ENCODE measurements at places on chromosomes 12 and 14.

GRCh38 chr12:93757792-93758694 lies 80.9 kb downstream of the CRADD start:
- DNase-seq = no peak

DNA sequence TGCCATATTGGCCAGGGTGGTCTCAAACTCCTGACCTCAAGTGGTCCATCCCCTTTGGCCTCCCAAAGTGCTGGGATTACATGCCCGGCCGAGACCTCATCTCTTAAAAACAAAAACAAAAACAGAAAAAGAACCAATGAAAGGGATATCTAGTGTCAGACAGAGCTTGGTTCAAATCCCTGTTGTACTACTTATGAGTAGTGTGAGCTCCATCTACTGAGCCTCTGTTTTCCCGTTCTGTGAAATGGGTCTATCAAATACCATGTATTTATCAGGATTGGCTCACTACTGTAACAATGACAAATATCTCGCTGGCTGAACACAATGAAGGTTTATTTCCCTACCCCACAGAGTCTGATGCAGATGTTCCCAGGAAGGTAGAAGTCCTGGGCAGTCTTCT lies 36.9 kb upstream of the HNF1A start:
- DNase-seq = no peak

DNA sequence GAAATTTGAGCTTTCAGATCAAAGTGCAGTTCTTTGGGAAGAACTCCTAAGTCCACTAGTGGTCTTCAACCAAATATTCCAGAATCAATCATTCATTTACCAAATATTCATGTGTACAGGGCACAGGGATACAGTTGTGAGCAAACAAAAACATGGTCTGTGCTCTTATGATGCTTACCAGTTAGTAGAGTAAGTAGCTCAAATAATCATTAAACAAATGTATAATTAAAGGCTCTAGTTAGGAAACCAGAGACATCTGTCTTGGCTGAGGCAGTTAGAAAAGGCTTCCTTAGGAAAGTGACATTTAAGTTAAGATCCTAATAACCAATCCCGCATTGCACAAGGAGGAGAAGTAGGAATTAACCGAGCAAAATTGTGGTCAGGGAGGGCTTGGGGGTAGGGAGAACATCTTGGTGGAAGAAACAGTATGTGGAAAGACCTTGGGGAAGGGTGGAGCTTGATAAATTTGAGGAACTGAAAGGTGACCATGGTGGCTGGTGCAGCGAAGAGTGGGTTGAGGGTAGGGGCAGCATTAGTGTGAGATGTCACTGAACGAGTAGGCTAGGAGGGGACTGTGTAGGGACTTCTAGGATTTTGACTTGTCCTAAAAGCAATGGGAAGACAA lies 40.0 kb downstream of the PEBP1 start:
- no peak for DNase-seq

DNA sequence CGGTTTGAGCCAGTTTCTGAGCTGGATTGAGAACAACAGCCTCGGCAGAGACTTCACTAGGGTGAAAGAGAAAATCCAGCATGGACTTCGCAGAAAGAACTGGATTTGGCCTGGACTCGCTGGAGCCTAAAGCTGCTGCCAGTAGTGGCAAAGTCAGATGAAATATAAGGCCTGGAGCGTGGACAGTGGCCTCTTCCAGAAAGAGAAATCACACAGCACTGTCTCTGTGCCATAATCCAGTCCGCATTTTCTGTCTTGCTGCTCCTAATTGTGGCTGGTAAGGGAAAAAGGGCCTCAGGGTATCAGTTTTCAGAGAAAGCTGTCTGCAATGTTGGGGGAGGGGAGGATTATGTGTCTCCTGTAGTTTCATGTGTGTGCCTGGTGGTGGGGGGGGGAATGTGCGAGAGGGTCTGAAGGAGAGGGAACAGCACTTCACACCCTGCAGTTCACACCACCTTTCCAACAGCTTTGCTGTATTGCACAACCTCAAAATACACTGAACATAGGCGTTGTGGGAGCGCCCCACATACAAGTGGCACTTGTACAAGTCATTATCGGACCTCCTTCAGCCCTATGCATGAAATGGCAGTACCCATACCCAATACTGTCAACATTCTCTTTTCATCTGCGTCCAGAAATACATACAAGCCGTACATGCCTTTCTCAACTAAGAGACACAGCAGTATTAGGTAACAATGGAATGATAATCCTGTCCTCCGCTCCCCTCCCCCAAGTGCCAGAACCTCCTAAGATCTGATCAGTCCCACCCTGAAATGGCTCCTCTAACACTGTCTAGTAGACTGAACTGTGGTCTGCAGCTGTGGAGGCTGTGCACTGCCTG lies 107.5 kb upstream of the ATF7IP start:
- peak; percentile 97 for DNase-seq

DNA sequence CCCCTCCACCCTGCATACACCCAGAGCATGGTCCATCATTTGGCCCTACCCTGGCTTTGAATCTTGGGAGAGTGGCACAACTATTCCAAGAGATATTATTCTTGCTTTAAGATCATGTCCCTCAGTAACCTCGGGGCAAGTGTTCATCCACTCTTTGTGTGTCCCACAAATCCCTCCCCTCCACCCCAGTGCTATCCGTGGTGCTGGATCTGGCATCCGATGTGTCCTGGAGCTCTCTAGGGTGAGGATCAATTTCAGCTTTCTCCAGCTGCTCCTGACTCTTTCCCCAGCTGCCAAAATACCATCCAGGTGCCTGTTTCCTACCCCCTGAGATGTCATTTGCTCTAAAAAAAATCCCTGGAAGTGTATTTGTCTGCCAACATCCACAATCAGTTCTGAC lies 64.8 kb upstream of the CMKLR1 start:
- DNase-seq = no peak

- no peak for DNase-seq
Observed at GRCh38 chr12:89796798-89797382, 88.3 kb upstream of the ATP2B1 start.

GRCh38 chr12:49957570-49957967 lies 4.1 kb upstream of the AQP5 start:
- no peak for DNase-seq

DNA sequence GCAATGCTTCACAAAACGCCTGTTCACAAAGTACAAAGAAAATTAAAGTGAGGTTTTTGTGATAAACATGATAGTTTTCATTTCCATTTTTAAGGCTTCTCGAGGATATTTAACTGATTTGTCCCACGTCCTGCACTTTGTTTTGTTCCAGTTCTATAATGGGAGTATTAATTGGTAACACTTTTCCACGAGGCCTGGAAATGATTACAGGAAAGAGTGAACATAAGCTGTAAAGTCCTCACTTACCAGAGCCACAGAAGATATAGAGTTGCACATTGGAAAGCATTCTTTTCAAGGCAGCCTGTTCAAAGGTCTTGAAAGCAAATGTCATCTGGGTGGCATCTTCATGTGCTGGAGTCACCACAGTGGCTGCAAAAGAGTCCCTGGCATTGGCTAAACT lies 1236.6 kb downstream of the BCL11B start:
- DNase-seq = no peak

DNA sequence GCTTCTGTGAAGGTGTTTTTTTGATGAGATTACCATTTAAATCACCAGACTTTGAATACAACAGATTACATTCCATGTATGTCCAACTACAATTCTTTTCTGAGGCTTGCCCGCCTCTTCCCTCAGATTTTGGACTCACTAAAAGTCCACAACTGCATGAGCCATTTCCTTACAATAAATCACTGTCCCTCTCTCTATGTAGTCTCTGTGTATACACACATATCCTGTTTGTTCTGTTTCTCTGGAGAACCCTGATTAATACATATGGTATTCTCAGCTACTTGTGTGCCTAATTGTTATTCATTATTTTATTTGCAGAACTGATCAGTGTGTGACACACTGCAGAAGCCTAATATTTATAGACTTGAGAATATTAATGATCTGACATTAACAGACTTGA lies 2.4 kb upstream of the MIPOL1 start:
- no peak for DNase-seq

DNA sequence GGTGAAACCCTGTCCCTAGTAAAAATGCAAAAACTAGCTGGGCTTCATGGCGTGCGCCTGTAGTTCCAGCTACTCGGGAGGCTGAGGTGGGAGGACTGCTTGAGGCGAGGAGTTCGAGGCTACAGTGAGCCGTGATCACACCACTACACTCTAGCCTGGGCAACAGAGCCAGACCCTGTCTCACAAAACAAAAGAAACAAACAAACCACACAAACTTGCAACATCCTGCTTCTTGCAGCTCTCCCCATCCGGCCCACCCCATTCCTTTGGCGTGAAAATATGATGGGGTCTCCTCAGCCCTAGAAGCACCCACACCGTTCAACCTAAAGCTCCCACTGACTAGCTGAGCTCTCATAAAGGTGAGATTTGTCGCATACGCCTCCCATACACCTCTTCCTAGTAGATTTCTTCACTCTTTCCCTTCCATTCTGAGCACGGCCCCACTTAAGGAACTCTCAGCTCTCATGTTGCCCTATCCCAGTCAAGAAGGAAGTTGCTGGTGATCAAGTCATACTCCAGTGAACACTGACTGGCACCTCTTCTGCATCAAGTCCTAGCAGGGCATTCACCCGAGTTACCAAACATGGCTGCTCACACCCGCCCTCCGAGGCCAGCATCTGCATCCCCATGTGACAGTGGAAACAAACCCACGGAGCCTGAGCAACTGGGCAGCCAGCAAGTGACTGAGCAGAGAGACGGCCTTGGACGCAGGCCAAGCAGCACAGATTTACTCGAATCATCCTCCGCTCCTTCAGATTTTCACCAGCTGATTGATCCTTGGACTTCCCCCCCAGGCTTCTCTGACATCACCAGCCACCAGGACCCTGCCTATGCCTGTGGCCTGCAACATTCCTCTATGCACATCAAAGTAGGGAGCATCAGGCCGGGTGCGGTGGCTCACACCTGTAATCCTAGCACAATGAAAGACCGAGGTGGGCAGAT lies 18.9 kb upstream of the CD27 start:
- no peak for DNase-seq

All from glomerular endothelial cell (primary cell).